ENCODE measurements at places on chromosomes 7 and 10.

GRCh38 chr7:105816954-105817615 lies 59.3 kb downstream of the ATXN7L1 start:
- DNase-seq: no peak

GRCh38 chr10:56296618-56297017 lies 64.4 kb downstream of the ZWINT start:
- no peak for DNase-seq

GRCh38 chr7:23345601-23346000 lies 46.5 kb downstream of the MALSU1 start:
- DNase-seq: no peak

GRCh38 chr7:90834771-90835170 lies 238.7 kb downstream of the CDK14 start:
- no peak for DNase-seq

DNA sequence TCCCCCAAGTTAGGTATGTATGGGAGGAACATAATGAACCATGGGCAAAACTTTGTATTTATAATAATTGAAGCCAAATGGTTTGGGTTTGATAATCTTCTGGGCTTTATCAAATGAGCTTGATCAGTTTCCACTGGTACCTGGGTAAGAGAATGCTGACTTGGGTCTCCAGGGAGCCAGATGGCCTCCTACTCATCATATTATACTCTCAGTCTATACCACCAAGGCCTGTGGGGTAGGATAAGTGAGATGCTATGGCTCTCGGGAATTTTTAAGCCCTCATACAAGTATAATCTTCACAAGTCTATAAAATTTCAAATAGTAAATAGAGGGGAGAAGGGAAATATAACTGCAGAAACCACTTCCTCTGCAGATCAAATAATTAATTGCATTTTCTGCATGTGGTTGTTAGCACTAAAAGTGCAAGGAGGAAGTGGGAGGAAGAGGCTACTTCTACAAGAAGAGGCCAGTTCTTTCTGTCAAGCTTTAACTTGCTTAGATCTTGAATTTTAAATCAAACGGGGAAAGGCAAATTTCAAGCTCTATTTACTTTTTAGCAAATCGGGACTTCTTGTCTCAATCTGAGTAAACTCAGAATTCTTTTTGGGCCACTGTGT lies 349.0 kb downstream of the SORCS1 start:
- no peak for DNase-seq
